HepG2 (cell line): ENCODE measurements at places on chromosomes 7 and 10.

GRCh38 chr7:97081521-97082300 lies 35.8 kb upstream of the SDHAF3 start:
- no peaks in the 10 kb centered on the region; the same call in 1 of the 2 replicates for H3K27me3 ChIP-seq
- no peak overlapping the region for H3K27ac ChIP-seq
- no peaks in the 10 kb centered on the region for H3K4me1 ChIP-seq
- H3K36me3 ChIP-seq: no peaks in the 10 kb centered on the region
- DNase-seq: no peak

GRCh38 chr7:47827871-47828270 lies 120.4 kb downstream of the PKD1L1 start:
- DNase-seq: no peak
- no peaks in the 10 kb centered on the region for H3K36me3 ChIP-seq
- no peaks in the 10 kb centered on the region for H3K4me1 ChIP-seq
- peaks cover 6% of the 10 kb centered on the region; the same call in 1 of the 2 replicates for H3K27me3 ChIP-seq
- H3K27ac ChIP-seq: no peak overlapping the region

DNA sequence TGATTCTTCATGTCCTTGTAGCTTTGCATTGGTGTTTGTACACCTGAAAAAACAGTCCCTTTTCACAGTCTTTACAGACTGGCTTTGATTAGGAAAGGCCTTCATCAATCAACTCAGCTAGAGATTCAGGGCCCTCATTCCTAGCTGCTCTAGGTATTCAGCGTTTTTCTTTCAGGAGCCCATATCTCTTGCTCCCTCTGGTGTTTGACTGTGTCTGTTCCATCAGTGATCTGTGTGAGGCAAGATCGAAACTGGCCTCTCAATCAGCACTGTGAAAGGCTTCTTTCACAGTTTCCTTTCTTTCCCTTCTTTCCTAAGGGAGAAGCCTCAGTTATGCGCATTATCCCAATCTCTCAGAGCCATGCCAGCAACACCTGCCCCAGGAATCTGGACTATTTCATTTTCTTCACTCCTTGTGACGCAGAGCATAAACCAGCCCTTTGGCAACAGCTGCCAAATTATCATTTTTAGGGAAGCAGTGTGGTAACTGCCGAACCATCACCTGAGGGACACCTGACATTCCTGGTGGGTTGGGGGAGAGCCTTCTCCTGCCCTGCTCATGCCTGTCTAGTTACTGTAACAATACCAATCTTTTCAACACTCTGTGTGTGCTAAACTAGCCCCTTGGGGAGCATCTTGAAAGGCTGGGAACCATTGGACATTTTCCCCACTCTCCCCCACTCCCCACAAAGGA lies 75.7 kb upstream of the CCDC71L start:
- H3K4me3 ChIP-seq: no peak overlapping the region
- H3K27ac ChIP-seq: no peak overlapping the region
- H3K4me1 ChIP-seq: no peaks in the 10 kb centered on the region
- no peaks in the 10 kb centered on the region for H3K36me3 ChIP-seq
- peak; percentile 28 for DNase-seq

GRCh38 chr10:116614796-116615195 lies 6.0 kb upstream of the PNLIPRP2 start:
- H3K27ac ChIP-seq: no peak overlapping the region
- H3K36me3 ChIP-seq: no peaks in the 10 kb centered on the region
- no peak overlapping the region for H3K4me3 ChIP-seq
- H3K27me3 ChIP-seq: no peaks in the 10 kb centered on the region
- H3K4me1 ChIP-seq: peaks cover 3% of the 10 kb centered on the region

DNA sequence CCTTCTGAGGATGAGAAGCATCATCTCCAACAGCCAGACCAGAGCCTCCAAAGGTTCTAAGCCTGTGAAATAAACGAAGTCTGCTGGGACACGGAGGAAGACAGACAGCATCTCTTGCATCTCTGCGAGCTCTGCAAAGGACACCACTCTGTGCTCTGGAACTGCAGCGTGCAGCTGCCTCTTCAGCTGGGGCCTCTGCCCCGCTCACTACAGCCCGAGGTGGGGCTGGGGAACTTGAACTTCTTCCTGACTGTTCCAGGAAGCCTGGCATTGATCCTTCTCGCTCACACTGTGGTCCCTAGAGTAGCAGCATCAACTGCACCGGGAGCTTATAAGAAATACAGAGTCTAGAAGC lies 163.3 kb downstream of the USP6NL start:
- no peaks in the 10 kb centered on the region for H3K36me3 ChIP-seq
- DNase-seq: no peak
- H3K4me1 ChIP-seq: no peaks in the 10 kb centered on the region
- no peak overlapping the region for H3K27ac ChIP-seq

DNA sequence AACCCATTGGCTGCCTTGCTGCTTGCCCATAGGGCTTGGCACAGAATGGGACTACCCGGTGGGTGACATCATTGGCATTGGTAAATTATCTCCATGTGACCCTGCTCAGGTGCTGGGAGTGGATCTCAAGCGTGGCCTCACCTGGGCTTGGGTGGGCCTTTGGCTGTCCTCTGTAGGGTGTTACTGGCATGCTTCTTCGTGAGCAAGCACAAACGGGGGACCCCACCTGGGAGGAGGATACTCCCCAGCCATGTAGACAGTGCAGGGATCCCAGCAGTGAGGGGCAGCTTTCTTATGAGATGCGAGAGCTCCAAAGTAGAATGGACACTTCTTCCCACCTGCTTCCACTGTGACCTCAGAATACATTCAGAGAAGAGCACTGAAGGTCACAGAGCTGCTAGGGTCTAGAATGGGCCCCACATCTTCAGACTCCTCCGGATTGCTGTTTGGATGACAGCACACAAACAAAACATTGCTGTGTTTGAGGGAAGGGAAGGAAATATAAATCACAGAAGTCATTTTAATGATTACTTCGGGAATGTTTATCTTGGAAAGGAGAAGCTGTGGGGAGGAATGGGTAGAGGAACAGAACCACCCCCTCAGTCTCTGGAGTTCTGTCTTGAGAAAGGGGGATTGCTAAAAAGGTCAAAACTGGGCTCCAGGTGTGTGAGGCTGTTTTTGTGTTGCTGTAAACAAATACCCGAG lies 75.9 kb downstream of the SH2D4B start:
- peaks cover 1% of the 10 kb centered on the region for H3K27me3 ChIP-seq
- no peak overlapping the region for H3K27ac ChIP-seq
- no peak overlapping the region for H3K4me3 ChIP-seq
- no peaks in the 10 kb centered on the region for H3K4me1 ChIP-seq

DNA sequence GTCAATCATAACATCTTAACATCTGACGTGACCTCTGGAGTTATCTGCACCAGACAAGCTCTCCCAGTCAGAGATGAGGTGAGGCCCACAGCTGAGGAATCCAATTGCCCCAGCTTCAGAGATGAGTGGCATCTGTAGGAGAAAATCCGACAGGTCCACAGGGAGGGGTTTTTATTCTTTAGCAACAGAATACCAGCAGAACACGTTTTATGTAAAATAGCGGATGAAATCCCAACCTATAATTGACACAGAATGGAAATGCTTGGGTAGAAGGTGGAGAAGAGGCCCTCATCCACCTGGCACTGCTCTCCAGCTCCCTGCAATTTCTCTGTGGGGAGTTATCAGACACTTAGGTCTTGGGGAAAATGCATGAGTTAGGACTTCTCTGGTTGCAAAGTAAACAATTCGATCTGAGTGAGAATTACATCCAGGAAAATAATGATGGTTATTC lies 144.2 kb upstream of the NRP1 start:
- peaks cover 36% of the 10 kb centered on the region for H3K4me1 ChIP-seq
- H3K27me3 ChIP-seq: no peaks in the 10 kb centered on the region
- no peak overlapping the region for H3K27ac ChIP-seq
- no peak for DNase-seq
- no peak overlapping the region for H3K4me3 ChIP-seq

DNA sequence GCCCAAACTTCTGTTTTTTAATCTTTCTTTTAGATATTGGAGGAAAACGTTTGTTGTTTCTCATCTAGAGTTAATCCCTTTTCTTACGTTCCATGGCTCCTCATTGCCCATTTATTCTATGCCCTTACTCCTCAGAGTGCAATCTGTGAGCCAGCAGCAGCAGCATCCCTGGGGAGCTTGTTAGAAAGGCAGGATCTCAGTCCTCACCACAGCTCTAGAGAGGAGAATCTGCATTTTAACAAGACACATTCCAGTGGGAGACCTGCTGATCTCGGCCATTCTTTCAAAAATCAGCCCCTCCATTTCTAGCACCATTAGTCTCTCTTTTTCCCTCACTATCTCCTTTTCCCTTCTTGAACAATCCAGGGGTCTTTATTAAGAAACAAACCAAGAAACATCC lies 84.4 kb upstream of the NOBOX start:
- no peaks in the 10 kb centered on the region for H3K36me3 ChIP-seq
- H3K27me3 ChIP-seq: no peaks in the 10 kb centered on the region
- H3K4me1 ChIP-seq: no peaks in the 10 kb centered on the region

DNA sequence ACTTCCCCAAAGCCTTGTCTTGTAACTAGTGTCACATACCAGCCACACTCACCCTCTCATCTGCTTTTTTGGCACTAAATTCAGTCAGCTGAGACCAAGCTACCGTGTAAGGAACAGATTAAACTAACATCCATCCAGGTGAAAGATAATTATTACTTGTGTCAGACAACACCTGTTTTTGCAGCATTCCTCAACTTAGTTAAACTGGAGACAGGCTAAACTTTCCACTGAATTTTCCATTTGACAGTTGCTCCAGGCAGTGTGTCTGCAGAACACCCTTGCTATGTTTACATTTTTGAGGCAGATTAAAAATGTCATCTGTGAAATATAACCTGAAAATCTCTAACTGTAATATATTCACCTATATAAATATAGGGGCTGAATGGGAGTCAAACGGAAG lies 73.6 kb downstream of the CYP26A1 start:
- no peak overlapping the region for H3K27ac ChIP-seq
- H3K4me1 ChIP-seq: no peaks in the 10 kb centered on the region
- no peak overlapping the region for H3K4me3 ChIP-seq
- H3K36me3 ChIP-seq: no peaks in the 10 kb centered on the region
- peaks cover 1% of the 10 kb centered on the region for H3K27me3 ChIP-seq

DNA sequence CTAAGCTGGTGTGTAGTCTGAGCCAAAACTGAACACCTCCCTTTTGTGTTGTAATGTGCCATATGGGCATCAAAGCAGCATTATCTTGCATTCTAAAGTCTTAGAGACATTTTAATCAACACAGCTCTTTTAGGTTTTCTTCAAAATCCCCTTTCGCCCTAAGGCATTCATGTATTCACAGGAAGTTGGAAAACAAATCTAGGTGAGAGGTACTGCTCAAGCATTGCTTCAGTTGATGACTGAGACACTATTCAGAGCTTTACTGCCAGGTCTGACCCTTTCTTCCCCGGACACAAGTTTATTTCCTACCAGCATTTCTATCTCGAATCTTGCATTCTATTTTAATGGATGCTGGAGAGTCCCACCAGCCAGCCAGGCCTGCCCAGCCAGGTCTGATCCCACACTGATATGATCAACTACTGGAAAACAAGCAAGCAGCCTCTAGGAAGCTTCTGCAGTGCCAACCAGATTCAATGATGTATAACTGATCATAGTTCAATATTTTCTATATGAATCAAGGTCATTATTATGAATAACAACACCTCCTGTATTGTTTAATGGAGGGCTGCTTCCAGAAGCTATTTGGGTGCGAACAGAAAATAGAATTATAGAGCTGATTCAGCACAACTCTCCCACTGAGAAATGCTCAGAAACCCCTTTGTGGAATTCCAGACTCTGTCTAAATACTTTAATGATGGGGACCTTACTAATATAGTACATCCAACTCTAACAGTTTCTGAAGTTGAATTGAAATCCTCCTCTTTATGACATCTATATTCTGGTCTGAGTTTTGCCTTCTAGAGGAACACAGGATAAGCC lies 4.0 kb upstream of the BRAF start:
- H3K4me3 ChIP-seq: no peak overlapping the region
- no peaks in the 10 kb centered on the region for H3K36me3 ChIP-seq

DNA sequence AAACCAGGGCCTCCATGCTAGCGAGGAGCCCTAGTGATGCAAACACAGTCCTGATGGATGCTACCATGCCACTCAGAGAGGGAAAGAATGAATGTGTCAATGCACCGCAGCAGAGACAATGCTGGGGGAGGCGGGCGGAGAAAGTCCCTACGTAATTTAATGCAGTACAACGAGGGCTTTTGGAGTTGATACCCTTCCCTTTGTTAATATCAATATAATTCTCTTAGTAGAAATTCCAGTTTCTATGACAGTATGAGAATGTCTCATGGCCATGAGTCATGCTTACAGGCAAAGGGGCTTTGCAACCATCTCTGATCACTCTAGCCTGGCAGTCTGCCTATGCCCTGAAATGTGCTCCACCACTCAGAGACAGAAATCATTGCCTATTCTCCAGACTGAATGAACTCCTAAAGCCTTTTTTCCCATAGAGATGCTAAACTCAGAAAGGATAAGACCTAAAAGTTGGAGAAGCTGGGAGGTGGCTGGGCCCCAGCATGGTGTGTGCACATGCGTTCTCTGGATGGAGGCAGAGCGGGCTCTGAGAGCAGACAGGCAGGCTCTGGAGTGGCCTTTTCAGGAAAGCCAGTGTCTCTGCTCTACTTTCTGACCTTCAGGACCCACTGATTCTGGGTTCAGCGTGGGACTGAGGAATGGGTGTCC lies 20.3 kb upstream of the GIMAP2 start:
- no peaks in the 10 kb centered on the region for H3K36me3 ChIP-seq
- H3K4me1 ChIP-seq: no peaks in the 10 kb centered on the region
- DNase-seq: no peak

DNA sequence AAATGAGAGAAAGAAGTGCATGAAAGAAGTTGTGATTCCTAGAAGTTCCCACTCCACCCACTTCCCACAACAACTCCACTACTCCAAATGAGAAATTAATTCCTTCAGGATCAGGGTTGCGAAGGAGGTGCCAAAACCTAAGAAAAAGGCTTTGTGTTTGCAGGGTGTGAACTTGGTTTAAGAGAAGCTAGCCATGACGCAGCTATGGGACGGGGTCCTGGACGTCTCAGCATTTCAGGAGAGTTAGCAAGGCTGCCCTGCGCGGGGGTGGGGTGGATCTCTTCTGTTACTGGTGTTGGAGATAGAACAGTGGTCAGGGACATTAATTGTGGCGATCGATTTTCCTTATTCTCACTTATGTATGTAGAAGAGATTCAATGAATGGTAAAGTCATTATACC lies 61.2 kb downstream of the CHST3 start:
- H3K4me1 ChIP-seq: peaks cover 84% of the 10 kb centered on the region
- no peaks in the 10 kb centered on the region for H3K27me3 ChIP-seq
- no peak for DNase-seq
- H3K36me3 ChIP-seq: no peaks in the 10 kb centered on the region
- no peak overlapping the region for H3K27ac ChIP-seq
- H3K4me3 ChIP-seq: no peak overlapping the region
